ENCODE measurements at places on chromosomes 7 and 10.

- no peak for DNase-seq
- H3K4me3 ChIP-seq, result no peak overlapping the region
- H3K27me3 ChIP-seq, result no peaks in the 10 kb centered on the region
- no peaks in the 10 kb centered on the region for H3K4me1 ChIP-seq
- no peaks in the 10 kb centered on the region for H3K36me3 ChIP-seq
Observed at GRCh38 chr7:124088590-124088989, 55.7 kb upstream of the TMEM229A start.

GRCh38 chr10:60114765-60115586, 208.6 kb upstream of the CCDC6 start:
- H3K36me3 ChIP-seq, result no peaks in the 10 kb centered on the region
- no peaks in the 10 kb centered on the region for H3K27me3 ChIP-seq
- H3K4me1 ChIP-seq, result no peaks in the 10 kb centered on the region

DNA sequence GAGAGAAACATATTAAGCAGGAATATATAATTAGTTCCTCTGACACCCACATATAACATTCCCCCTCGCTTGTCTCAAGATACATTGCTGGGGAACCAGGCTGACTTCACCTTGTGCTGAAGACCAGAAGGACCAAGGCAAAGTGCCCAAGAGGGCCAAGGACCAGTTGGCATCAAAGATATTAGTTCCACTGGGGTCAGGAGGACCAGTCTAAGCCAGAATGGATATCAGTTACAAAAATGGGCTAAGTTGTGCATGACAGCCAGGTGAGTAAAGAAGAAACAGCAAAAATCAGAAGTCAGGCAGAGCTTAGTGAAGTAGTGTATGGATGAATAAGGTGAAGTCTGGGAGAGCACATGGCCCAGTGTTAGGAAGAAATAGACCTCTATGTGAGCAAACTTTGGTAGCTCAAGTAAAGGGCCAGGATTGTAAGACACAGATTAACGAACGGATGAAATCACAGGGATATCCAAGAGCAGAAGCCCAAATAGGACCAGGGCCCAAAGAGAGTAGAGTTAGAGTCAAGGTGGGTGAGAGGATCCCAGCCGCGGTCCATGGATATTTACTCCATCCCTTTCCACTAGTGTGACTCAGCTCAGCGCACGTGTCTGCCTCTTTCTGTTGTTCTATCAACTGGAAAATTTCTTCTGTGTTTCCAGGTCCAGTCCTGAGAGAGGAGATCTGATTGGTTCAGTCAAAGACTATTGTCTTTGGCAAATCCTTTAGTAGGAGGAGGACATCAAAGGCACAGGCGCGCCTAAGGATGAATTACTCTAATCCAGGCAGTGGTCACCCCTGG, 5.0 kb downstream of the CALD1 start:
- H3K27me3 ChIP-seq, result no peaks in the 10 kb centered on the region
- no peaks in the 10 kb centered on the region for H3K36me3 ChIP-seq
- H3K27ac ChIP-seq, result no peak overlapping the region
- DNase-seq, result no peak
- no peaks in the 10 kb centered on the region for H3K4me1 ChIP-seq
- H3K4me3 ChIP-seq, result no peak overlapping the region

GRCh38 chr10:105797234-105797890, 1156.3 kb downstream of the SORCS3 start:
- H3K36me3 ChIP-seq, result no peaks in the 10 kb centered on the region
- no peaks in the 10 kb centered on the region for H3K4me1 ChIP-seq
- no peak for DNase-seq
- H3K27ac ChIP-seq, result no peak overlapping the region
- H3K27me3 ChIP-seq, result peaks cover under 1% of the 10 kb centered on the region

DNA sequence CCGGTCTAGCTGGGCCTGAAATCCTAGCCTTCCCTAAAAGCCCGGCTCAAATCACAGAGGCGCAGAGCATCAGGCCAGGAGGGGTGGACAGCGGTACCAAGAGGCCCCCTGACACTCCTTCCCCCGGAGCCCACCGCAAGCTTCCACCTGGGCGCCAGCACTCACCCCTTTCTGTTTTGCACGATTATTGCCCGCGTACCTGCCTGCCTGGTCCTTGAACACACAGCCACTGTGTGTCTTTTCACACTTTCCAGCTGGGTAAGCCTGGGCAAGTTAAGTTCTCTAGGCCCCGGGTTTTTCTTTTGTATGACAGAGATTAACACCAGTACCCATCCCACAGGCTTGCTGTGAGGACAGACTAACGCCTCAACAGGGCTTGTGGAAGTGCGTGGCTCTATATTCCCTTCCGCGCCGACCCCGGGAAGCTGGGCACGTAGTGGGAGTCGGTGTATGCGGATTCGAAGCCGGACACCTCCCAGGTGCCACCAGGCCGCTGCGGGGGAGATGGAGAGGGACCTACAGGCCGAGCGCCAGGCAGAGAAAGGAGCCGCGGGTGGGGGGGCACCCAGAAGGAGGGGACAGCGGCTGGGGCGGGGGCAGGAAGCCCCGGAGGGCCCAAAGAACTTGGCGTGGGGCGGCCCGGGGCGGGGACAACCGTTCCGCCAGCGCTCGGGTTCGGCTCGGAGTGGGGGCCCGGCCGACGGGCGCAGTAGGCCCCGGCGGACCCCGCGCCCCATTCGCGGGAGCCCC, 792 bp downstream of the ZNF746 start:
- DNase-seq, result peak; percentile 62
- peak overlapping the region; percentile 95 for H3K4me3 ChIP-seq
- peaks cover 17% of the 10 kb centered on the region for H3K4me1 ChIP-seq
- H3K27me3 ChIP-seq, result no peaks in the 10 kb centered on the region

- no peak overlapping the region for H3K27ac ChIP-seq
- H3K27me3 ChIP-seq, result no peaks in the 10 kb centered on the region
- no peak overlapping the region for H3K4me3 ChIP-seq
- H3K36me3 ChIP-seq, result no peaks in the 10 kb centered on the region
Observed at GRCh38 chr7:1030444-1031070, 13.8 kb upstream of the GPR146 start.

GRCh38 chr10:132972986-132973902, 30.9 kb upstream of the CFAP46 start:
- H3K27me3 ChIP-seq, result no peaks in the 10 kb centered on the region
- H3K4me1 ChIP-seq, result no peaks in the 10 kb centered on the region
- H3K4me3 ChIP-seq, result no peak overlapping the region
- no peak overlapping the region for H3K27ac ChIP-seq
- DNase-seq, result no peak
- no peaks in the 10 kb centered on the region for H3K36me3 ChIP-seq

Measured in liver (tissue), 10 donors.